ENCODE measurements at places on chromosomes 13 and 19. TPM values are rescaled to one million over a fixed set of nuclear protein-coding genes. Genes with fewer than 3 reads are reported as not detected.

Gene SIAH3
- 0.36 TPM for total RNA-seq

Gene CD33
- total RNA-seq: 7.7 TPM

Gene ZNF418
- total RNA-seq: 14.8 TPM

Gene CARD8
- 255 TPM for total RNA-seq

Gene ZBTB32
- 33.6 TPM for total RNA-seq

Gene PRKCG
- not detected for total RNA-seq

Gene SHC2
- total RNA-seq: 0.40 TPM

Gene CBLC
- total RNA-seq: not detected

Gene FGF9
- total RNA-seq: 1.9 TPM

Measured in activated naive CD8-positive, alpha-beta T cell treated with anti-CD3 and anti-CD28 coated beads, Interleukin-2, amount 10 ng/mL, durations not matched to agents 7 days and 5 days (primary cell).